ENCODE measurements at places on chromosomes 6 and 20.

DNA sequence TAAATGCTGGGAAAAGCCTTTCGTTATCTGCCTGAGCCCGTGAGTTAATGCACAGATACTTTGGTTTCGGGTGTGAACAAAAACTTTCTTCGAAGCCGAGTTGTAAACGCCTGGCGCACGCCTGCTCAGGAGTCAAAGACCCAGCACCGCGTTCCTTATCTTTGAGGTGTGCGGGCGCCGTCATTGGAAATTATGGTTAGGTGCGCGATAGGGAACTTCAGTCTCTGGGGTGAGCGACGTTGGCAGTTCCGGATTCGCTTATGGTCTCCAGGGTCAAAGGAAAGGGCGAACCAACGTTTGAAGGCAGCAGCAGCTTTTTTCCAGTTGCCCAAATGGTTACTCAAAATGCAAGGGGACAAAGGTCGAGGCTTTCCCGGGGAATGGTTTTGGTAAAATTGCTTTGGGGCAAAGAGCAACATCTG, 853 bp downstream of the SLC22A3 start:
- DNase-seq: no peak

- no peak for DNase-seq
Observed at GRCh38 chr20:13786143-13786828, 1.5 kb downstream of the NDUFAF5 start.

GRCh38 chr6:41546866-41547798, 951 bp downstream of the FOXP4 start:
- DNase-seq: peak; percentile 53

GRCh38 chr6:76982476-76983199, 480.7 kb downstream of the HTR1B start:
- DNase-seq: no peak

GRCh38 chr6:147548921-147549475, 40.5 kb downstream of the SAMD5 start:
- DNase-seq: no peak

GRCh38 chr20:21100578-21101452, 5.3 kb downstream of the LINC00237 start:
- peak; percentile 59 for DNase-seq

GRCh38 chr6:145564553-145564952, 170.8 kb downstream of the EPM2A start:
- DNase-seq: no peak

DNA sequence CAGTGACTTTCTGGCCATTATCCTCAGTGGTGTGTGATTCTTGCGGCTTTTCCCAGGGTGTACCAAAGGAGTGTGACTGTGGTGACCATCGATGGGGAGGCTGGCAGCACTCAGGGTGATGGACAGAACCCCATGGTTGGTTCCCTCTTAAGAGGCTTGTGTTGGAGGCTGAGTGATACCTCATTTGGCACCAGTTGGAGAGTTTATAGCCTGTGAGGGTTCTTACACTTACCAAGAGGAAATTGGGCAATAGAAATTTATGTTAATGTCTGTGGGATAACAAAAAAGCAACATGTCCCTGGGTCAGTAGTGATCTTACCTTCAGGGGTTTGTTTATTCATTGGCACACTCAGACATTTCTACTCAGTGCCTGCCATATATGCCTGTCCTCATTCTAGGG, 37.2 kb downstream of the DAAM2 start:
- DNase-seq: no peak

GRCh38 chr6:113888493-113888892, 31.3 kb downstream of the MARCKS start:
- DNase-seq: no peak

- DNase-seq: no peak
Observed at GRCh38 chr6:90216072-90216977, 80.3 kb downstream of the BACH2 start.

GRCh38 chr20:62603021-62603906, 39.0 kb upstream of the SLCO4A1 start:
- no peak for DNase-seq

DNA sequence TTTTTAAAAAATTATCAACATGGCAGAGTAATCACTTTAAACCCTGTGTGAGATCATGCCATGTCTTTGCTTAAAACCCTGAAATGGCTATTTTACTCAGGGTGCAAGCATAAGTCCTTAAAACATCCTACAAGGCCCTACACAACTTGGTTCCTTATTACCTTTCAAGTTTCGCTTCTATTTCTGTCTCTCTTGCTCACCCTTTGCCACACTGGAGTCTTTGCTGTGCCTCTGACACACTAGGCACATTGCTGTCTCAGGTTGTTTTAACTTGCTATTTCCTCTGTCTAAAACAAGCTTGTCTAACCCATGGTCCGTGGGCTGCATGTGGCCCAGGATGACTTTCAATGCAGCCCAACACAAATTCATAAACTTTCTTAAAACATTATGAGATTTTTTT, 55.6 kb downstream of the KIAA0408 start:
- DNase-seq: no peak

DNA sequence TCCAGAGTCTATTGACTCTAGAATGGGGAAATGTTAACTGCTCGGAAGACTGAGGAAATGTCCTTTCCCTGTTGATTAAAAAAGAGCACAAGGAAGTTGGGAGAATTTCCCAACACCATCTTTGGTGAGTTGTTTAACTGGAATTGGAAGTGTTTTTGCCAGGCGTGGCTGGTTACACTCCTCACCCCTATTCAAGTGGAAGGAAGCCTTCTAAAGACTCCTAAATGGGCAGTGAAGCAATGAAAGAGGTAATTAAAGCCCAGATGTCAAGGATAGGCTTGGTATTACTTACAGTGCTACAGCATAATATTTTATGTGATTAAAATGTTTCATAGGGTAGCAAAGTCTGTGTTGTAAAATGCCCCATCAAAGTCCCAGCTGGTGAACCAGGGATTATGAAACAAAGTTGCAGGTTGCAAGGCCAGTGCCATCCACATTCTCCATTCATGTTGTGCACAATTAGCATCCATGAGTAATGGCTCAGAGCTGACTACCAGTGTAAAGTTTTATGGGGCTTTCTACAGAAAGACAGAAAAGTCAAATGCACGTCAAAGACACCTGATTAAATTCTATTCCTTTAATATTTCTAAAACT, 52.6 kb downstream of the BTBD3 start:
- DNase-seq: no peak

DNA sequence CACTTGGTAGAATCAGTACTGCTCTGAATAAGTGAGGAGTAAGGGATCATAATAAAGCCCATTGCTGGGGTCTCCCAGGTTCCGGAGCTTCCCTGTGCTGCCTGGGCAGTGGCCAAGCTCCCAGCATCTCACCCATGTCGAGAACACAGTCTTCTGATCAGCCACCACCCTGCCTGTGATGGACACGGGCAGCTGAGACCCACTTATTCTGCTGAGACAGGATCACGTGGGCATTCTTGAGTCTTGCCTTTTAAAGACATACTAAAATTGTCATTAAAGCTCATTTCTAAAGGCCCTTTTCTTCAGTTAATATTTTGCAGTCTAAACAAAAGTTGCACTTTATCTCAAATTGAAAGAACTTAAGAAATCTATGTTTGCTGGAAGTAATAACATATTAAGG, 42.7 kb upstream of the SLC22A2 start:
- no peak for DNase-seq
